ENCODE measurements at places on chromosomes 11 and 22.
A peak's percentile ranks its signal among the peaks of the same experiment; 100 is the strongest.

DNA sequence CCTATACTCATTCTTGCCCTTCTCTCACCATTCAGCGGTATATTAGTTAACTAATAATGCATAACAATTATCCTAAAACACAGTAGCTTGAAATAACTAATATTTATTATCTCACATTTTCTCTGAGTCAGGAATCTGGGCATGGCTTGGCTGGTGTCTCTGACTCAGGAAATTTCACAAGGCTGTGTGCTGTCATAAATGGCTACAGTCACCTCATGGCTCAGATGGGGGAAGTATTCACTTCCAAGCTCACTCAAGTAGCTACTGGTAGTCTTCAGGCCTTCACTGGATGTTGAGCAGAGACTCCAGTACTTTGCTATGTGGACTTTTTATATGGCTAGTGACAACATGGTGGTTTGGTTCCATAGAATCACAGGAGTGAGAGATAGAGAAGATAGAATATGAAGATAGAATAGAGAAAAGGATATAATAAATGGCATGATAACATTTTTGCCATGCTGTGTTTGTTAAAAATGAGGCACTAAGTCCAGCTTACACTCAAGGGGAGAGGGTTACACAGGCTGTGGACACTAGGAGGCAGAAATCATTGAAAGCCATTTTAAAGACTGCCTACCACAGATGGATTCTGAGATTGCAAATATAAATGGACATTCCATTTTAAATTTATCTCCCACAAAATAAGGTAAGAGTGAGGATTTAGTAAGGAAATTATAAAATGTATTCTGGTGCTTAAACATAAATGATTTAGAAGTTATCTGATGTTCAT lies 997.8 kb upstream of the CHORDC1 start:
- H3K27ac ChIP-seq = no peak overlapping the region
- no peaks in the 10 kb centered on the region for H3K36me3 ChIP-seq
- no peak overlapping the region for H3K4me3 ChIP-seq
- no peaks in the 10 kb centered on the region for H3K4me1 ChIP-seq
- H3K27me3 ChIP-seq = no peaks in the 10 kb centered on the region

DNA sequence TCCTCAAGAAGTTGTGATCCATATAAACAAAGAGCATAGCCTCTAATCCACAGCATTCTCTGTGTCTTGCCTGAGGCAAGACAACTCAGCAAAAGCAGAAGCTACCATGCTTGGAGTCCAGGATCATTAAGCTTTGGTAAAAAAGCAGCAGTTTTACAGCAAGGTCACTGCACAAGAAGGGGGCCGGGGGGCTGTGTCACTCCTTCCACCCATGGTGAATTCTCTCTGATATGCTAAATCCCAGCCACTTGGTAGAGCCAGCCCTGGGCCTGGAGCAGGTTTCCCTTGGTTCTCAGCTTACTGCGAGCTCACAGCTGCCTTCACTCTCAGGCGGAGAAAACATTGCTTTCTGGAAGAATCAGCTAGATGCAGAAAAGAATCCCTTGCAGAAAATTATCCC lies 144.7 kb downstream of the TENM4 start:
- no peak for DNase-seq
- H3K27me3 ChIP-seq = no peaks in the 10 kb centered on the region
- no peaks in the 10 kb centered on the region for H3K36me3 ChIP-seq
- peaks cover 17% of the 10 kb centered on the region for H3K4me1 ChIP-seq
- H3K4me3 ChIP-seq = no peak overlapping the region

- no peak overlapping the region for H3K4me3 ChIP-seq
- DNase-seq = no peak
- peaks cover 2% of the 10 kb centered on the region for H3K36me3 ChIP-seq
- H3K27ac ChIP-seq = no peak overlapping the region
These were observed 90.4 kb downstream of the APIP start for GRCh38 chr11:34825670-34826383.

DNA sequence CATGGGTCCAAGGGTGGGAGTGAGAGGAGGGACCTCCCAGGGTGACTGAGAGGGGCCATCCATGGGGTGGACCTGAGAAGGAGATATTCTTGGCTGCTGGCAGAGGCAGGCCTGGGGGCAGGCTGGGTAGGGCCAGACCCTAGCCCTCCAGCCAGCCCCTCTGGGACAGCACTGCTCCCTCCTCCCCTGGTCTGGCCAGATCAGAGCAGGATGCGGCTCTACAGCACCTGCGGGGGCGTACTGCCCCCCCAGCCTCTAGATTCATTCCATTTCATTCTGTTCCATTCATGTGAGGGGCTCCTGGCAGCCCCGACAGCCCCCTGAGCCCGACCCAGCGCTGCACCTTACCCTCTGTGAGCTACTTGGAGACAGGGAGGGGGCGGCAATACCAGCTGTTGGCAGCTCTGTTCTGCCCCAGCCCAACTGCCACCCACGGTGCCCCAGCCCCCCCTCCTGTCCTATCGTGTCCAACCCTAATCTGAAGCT lies 34.3 kb upstream of the MYRF start:
- H3K4me1 ChIP-seq = peaks cover 60% of the 10 kb centered on the region
- peak overlapping the region; percentile 88 for H3K4me3 ChIP-seq

DNA sequence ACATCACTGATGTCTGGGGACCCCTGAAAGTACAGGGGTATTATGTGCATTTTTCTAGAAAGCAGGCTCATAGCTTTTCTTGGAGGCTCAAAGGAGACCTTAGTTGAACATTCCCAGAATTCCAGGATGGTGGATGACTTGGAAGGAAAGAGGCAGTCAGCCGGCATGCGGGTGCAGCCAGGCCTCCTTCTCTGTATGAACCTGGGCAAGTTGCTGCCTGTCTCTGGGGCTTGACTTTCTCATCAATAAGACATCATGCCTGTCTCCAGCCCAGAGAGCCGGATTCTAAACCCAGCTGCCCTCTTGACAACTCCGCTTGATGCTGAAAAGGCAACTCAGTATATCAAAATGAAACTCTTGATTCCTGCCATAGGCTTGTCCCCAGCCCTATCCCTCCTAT lies 12.6 kb downstream of the MS4A15 start:
- DNase-seq = no peak
- no peak overlapping the region for H3K4me3 ChIP-seq
- no peaks in the 10 kb centered on the region for H3K4me1 ChIP-seq
- H3K27me3 ChIP-seq = peaks cover 6% of the 10 kb centered on the region

- no peaks in the 10 kb centered on the region for H3K27me3 ChIP-seq
- no peak overlapping the region for H3K4me3 ChIP-seq
- DNase-seq = no peak
- peaks cover 16% of the 10 kb centered on the region for H3K4me1 ChIP-seq
- no peak overlapping the region for H3K27ac ChIP-seq
These were observed 28.3 kb upstream of the UPB1 start for GRCh38 chr22:24466716-24467328.

DNA sequence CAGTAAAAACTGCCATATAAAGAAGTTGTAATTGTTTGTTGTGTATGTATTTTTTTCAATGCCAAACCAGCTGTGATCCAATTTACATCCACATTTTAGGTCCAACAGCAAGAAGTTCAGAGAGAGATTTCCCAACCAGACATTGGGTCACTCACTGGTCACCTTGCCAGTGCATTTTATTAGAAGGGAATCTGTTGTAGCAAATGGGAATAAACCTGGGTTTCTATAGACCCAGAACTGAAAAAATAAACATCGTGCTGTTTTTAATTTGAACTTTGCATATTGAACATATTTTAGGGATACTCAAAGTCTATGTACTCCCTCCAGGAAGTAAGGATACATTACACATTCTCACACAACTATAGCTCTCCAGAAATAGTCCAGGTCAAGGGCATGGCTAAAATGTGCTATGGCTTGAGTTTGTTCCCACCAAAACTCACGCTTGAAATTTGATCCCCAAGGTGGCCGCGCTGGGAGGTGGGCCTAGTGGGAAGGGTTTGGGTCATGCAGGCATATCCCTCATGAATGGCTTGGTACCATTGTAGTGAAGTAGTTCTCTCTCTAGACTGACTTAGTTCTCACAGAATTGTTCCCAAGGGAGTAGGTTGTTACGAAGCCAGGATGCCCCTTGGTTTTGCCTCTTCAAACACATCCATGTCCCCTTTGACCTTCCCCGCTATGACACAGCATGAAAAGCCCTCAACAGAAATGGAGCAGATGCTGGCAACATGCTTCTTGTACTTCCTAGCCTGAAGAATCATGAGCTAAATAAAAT lies 90.9 kb downstream of the RRAS2 start:
- H3K4me1 ChIP-seq = no peaks in the 10 kb centered on the region
- H3K27ac ChIP-seq = no peak overlapping the region
- H3K27me3 ChIP-seq = no peaks in the 10 kb centered on the region

GRCh38 chr11:30314625-30315024 lies 8.3 kb upstream of the ARL14EP start:
- H3K27ac ChIP-seq = no peak overlapping the region
- peaks cover 35% of the 10 kb centered on the region for H3K27me3 ChIP-seq
- H3K36me3 ChIP-seq = peaks cover 4% of the 10 kb centered on the region
- no peaks in the 10 kb centered on the region for H3K4me1 ChIP-seq

GRCh38 chr11:1890856-1891830 lies 552 bp downstream of the PRR33 start:
- no peak overlapping the region for H3K27ac ChIP-seq
- H3K4me3 ChIP-seq = no peak overlapping the region
- H3K4me1 ChIP-seq = no peaks in the 10 kb centered on the region
- H3K27me3 ChIP-seq = no peaks in the 10 kb centered on the region
- no peaks in the 10 kb centered on the region for H3K36me3 ChIP-seq
- no peak for DNase-seq

- H3K4me3 ChIP-seq = no peak overlapping the region
- DNase-seq = no peak
- peaks cover 36% of the 10 kb centered on the region for H3K4me1 ChIP-seq
- no peak overlapping the region for H3K27ac ChIP-seq
- peaks cover 43% of the 10 kb centered on the region for H3K27me3 ChIP-seq
These were observed 16.8 kb upstream of the CABP7 start for GRCh38 chr22:29702931-29703501.

DNA sequence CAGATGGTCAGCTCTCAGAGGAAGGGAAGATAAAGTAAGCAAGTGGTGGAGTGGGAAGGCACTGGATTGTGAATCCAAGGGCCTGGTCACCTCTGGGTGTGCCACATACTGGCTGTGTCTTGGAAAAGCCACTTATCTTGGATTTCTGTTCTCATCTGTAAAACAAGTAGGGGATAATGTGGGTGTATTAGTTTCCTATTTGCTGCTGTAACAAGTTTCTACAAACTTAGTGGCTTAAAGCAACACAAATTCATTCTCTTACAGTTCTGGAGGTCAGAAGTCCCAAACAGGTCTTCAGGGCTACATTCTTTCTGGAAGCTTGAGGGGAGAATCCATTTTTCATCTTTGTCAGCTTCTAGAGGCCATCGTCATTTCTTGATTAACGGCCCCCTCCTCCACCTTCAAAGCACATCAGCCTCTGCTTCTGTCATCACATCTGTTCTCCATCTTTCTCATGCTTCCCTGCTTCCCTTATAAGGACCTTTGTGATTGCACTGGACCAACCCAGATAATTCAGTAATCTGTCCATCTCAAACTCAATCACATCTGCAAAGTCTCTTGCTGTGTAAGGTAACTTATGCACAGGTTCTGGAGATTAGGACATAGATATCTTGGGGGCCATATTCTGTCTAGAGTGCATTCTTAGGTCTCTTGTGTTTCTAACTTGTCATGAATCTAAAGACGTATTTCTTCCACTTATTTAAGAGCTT lies 75.9 kb downstream of the C22orf31 start:
- no peak for DNase-seq
- peaks cover 35% of the 10 kb centered on the region for H3K4me1 ChIP-seq
- peak overlapping the region; percentile 58 for H3K27ac ChIP-seq
- no peak overlapping the region for H3K4me3 ChIP-seq
- H3K27me3 ChIP-seq = no peaks in the 10 kb centered on the region

DNA sequence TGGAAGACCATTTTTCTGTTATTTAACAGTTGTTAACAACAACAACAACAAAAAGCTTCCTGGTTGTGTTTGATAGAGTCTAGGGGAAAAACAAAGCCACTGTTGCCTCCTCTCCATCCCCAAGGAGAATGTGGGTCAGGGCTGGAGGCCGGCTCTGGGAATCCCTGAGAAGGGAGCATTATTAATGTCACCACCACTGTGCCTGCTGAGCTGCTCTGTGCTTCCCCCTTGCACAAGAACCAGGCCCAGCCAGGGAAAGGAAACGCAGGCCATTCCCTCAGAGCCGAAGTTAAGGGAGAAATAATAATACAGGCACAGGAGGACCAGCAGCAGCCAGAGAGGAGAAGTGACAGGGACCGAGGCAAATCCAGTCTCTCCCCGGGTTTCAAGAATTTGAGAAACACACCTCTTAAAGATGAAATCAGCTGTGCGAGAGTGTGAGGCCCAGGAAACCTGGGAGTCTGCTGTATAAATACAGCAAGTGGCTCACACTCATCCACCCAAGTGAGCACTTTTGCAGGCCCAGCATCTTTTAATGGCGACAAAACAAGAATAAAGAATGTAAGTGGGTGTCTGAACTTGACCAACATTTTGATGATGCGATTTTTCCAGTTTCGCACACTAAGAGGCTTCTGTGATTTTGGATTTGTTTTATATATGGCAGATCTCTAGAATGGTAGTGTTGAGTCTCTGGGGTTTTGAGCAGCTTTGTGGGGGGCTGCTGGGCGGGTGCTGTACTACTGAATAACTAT lies 539.2 kb downstream of the NTM start:
- H3K36me3 ChIP-seq = no peaks in the 10 kb centered on the region
- DNase-seq = no peak
- H3K27me3 ChIP-seq = peaks cover 53% of the 10 kb centered on the region
- H3K27ac ChIP-seq = no peak overlapping the region
- peaks cover 10% of the 10 kb centered on the region for H3K4me1 ChIP-seq
- H3K4me3 ChIP-seq = peak overlapping the region; percentile 78

DNA sequence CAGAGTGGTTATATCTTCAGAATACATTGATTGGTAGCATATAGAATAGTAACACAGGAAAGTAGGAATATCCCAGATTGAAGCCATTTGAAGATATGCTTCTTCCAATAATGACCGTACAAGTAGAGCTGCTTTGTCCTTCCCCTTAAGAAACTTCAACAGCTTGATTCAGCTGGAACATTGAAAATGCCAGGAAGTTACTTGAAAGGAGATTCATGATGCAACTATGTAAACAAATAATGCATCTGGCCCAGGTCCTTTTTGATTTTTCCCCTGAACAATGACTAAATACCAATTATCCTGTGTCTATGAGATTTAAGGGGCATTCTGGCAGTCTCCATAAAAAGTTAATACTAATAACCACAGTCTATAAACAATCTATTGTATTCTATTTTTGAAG lies 3.0 kb downstream of the DKK3 start:
- H3K27me3 ChIP-seq = peaks cover 31% of the 10 kb centered on the region
- peak overlapping the region; percentile 5 for H3K4me3 ChIP-seq
- DNase-seq = no peak
- peaks cover 19% of the 10 kb centered on the region for H3K4me1 ChIP-seq

DNA sequence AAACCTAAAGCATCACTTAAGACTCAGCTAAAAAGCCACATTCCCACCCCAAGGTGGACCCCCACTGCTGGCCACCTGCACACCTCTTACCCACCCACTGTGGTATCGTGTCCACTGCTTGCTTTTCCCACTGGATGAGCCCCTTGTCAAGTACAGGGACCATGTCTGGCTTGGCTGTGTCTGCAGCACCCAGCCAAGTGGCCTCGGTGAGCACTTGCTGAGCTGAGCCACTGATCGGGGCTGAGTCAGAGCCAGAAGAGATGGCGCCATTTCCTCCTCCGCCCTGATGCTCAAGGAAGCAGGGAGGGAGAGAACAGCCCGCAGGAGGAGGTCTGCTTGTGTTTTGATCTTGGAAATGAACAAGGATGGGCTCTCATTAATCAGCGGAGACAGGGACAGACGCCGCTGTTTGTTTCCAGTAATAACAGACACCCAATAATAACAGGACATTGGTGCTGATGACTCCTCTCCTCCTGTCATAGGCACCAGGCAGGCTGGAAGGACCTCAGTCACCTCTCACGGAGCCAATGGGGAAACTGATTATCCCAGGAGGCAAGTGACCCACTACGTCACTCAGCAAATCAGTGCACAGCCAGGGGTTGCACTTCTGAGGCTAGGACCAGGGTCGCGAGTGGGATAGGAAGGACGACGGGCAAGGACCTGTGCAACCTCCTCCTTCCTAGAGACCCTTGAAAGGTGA lies 85.2 kb upstream of the RTL6 start:
- no peak overlapping the region for H3K27ac ChIP-seq
- no peaks in the 10 kb centered on the region for H3K36me3 ChIP-seq
- H3K4me3 ChIP-seq = no peak overlapping the region
- H3K27me3 ChIP-seq = no peaks in the 10 kb centered on the region
